ENCODE measurements at places on chromosomes 6 and 20. TPM values are rescaled to one million over a fixed set of nuclear protein-coding genes. Genes with fewer than 3 reads are reported as not detected.
A peak's percentile ranks its signal among the peaks of the same experiment; 100 is the strongest.

DNA sequence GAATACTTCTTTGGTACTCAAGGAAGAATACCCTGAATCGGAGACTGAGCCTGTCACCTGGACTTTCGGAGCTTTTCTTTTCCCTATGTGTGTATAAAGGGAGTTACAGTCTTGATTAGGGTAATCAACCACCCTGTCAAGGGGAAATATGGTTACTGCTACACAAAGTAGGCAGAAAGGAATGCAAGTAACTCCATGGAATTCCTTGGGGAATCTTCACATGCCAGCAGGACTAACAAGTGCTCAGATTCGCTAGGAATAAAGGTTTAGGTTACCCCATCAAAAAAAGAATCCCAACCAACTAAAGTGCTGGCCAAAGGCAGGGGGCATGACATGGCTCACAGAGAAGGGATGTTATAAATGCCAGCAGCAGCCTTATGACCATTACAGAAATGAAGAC, 10.4 kb downstream of the KCNS1 start:
- no peak for DNase-seq

The ILRUN gene
- total RNA-seq, result 31.6 TPM

GRCh38 chr6:71349395-71349794, 60.8 kb downstream of the OGFRL1 start:
- peak; percentile 76 for DNase-seq

The MLIP gene
- total RNA-seq, result not detected

GRCh38 chr6:106114492-106114891, 28.4 kb downstream of the PRDM1 start:
- DNase-seq, result no peak

DNA sequence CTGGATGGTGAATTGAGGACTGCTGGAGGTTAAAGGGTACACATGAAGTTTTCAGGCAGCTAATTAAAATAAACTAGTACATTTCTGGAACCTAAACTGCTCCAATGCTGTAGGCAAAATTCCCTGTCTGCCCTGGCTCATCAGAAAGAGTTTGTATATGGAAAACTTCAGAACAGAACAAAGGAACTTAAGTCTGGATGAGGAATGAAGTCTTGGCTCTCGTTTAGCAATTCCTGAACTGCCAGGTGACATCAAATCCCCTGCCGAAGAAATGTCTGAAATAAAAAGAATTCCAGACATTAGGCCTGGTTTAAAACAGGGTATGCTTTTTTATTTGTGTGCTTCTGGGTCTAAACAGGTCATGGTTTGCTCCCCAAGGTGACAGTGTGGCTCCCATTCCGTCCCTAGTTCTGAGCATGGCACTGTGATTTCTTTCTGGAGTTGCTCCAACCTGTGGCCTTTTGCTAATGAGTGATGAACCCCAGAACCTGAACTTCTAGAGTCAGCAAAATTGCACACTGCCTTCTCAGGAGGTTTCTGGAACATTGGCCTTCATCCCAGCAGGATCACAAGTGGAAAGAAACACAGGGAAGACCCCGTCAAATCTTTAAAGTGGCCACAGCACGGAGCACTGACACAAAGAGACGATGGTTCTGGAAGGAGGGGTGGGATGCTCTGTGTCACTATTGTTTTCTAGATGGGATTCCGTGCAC, 129.4 kb upstream of the NAA20 start:
- peak; percentile 54 for DNase-seq

The GRM1 gene
- under 0.01 TPM for total RNA-seq

DNA sequence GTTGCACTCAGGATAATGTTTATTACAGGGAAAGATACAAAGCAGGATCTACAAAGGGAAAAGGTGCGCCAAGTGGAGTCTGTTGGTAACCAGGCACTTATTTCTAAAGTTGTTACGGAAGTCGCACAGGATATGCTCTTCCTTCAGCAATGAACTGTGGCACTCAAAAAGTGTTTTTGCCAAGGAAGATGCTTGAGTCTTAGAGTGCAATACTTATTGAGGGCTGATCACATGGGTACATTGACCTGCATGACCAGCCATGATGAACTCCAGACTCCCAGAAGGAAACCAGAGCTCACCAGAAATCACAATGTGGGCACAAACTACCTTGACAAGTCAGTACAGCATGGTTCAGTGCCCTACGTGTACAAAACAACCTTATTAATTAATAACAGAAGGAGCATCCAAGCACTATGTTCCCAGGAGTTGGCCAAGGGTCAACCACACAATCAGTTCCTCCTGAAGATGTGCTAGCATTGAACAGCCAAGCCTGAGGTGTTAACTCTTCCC, 270.7 kb upstream of the TFAP2D start:
- DNase-seq, result no peak

GRCh38 chr6:45044510-45045252, 283.4 kb upstream of the RUNX2 start:
- DNase-seq, result peak; percentile 6

The FKBP1C gene
- total RNA-seq, result 0.33 TPM

DNA sequence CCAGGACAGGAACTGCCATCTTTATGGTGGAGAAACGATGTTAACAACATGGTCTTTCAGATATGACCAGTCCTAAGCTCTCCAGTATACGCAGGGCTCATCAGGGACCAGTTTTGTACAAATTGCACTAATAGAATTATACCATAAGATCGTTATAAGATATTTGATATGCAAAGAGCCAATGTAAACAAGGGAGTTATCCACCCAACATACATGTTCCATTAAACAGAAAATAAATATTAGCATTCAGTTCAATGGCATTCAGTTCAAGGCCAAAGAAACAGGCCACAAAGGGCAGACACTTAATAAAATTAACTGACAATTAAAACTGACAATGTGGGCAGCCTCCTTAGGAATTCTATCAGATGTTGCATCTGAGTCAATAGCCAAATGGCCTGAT, 2.6 kb downstream of the GFOD1 start:
- DNase-seq, result no peak

The RSPO3 gene
- total RNA-seq, result 7.9 TPM

DNA sequence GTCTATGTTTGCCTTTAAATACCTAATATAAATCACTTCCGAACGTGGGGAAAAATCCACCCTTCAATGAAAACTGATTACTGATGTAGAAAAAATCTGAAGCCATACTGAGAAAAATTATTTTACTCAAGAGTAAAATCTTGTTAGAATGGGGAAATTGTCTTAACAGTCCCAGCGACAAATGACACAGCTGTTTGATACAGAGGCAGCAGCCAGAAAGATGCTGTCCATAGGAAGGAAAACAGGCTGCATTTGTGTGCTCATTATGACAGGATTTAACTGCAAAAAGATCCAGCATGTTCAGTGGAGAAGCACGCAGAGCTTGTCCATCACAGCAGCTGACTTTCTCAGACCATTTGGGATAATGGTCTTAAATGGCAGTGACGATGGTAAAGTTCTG, 443.0 kb downstream of the TFAP2B start:
- DNase-seq, result no peak

GRCh38 chr6:80186082-80186481, 79.6 kb downstream of the BCKDHB start:
- DNase-seq, result no peak

DNA sequence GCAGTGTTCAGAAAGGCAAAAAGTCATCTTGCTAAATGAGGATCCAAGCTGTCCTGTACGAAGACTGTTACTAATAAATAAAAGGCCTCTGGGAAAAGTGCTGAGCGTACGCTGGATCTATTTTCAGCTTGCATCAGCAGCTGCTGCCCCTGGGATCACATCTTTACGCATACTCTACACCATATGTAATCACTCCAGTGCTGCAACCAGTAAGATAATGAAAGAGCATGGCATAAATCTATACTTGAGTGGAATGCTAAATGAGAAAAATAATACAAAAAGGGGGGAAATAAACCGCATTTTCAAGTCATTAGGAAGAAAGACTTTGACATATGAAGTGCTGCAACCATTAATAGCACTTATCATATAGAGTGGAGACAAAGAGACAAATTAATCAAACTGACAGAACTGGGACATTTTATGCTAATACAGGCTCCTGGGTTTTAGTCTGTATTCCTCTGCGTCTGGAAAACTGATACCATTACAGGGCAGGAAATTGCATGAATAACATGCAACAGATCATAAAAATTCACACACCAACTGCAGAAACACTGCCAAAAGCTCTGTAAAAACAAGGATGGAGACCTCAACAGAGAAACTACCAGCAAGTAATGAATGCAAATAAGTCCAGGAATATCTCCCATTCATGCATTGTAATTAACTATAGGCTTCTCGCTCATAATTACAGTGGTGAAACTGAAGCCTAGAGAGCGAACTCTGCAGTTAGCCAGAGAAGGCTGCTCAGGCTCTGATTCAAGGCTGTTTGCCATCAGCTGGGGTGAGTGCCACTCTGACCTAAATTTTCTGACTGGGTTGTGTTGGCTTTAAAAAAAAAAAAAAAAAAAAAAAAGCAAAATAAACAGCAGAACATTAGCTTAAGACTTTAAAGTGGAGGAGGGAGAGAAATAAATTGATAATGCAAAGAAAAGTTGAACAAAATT, 83.8 kb downstream of the GJA10 start:
- peak; percentile 37 for DNase-seq

- DNase-seq, result peak; percentile 2
These were observed 91.9 kb downstream of the RFPL4B start for GRCh38 chr6:112439010-112439409.

DNA sequence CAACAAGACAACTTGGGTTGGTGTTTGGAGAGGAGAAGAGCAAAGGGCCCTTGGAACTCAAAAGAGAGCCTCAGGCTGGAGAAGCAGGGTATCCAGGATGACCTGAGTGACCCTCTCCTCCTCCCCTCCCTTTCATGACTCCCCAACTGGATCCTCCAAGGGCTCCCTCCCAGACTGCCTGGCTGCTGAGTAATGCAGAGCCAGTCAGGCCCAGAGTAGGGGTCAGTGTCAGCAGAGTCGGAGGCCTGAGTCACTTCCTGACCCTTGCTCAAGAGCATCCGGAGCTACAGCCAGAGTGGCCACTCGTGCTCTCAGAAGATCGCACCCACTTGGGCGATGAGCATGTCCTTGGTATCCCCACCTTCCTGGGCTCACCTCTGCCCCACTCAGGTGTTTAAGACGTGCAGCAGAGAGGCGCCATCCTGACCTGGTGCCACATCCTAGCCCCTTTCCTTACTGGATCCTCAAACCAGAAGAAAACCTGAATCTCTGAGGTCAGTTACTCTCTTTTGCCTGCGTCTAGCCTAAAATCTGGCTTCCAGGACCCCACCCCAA, 2.8 kb upstream of the MAPK13 start:
- DNase-seq, result peak; percentile 82

DNA sequence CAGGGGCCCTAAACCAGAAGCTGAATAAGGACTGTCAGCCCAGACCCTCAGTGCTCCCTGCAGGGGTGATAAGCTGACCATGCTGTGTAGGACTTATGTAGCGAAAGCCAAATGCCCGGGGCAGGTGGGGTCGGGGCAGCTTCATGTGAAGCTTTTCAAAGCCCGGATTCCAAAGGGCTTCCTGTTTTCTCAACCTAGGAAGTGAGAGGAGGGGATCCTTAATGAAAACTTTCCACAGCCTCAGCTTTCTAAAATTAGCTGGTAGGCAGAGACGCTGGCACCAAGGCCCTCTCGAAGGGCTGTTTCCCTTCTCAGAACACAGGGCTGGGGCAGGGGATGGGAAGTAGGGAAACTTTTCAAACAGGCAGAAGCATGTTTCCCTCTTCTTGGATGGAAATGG, 148.9 kb downstream of the NFATC2 start:
- no peak for DNase-seq

GRCh38 chr20:38159566-38159956, 5.5 kb downstream of the TGM2 start:
- no peak for DNase-seq

- no peak for DNase-seq
These were observed 120.4 kb upstream of the RIPOR2 start for GRCh38 chr6:25056130-25056529.

GRCh38 chr20:60507087-60507694, 549.0 kb downstream of the CDH26 start:
- no peak for DNase-seq

DNA sequence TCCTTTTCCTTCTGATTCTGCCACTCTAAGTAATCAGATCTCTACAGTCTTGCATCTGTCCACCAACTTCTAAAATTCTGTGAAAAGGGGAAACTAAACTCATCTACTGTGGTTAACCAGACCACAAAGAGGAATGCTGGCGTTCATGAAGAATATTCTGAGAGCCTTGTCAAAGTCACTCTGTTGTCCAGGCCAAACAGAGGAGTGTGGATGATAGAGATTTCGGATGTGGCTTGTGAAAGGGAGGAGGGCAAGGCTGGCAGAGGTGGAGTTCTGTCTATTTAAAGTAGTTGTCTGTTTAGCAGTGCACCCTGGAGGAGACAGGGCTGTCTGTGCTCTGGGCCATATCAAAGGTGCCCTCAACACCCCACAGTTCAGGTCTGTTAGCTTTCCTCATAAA, 33.9 kb downstream of the CCN2 start:
- DNase-seq, result no peak

DNA sequence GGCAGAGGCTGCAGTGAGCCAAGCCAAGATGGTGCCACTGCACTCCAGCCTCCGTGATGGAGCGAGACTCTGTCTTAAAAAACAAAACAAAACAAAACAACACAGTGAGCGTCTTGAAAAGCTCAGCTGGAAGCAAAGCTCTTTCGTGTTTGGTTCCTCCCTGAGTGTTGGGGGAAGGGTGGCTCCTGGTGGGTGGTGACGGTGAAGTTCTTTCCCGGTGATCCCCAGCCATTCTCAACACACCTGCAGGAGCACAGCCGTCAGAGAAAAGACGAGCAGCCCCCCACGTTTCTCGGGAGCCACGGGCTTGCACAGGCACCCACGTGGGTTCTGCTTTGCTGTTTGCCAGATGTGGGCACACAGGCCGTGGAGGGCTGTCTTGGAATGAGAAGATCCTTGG, 3.2 kb downstream of the BHLHE23 start:
- no peak for DNase-seq

GRCh38 chr20:12023194-12023795, 105.6 kb downstream of the BTBD3 start:
- DNase-seq, result no peak

The C20orf204 gene
- 1.6 TPM for total RNA-seq

The EYS gene
- total RNA-seq, result 0.09 TPM

The GHRH gene
- total RNA-seq, result not detected

- no peak for DNase-seq
These were observed 876 bp upstream of the DSP start for GRCh38 chr6:7540595-7540994.

- no peak for DNase-seq
These were observed 77.2 kb upstream of the BHLHE23 start for GRCh38 chr20:63083831-63084562.

The CGA gene
- not detected for total RNA-seq

The TFB1M gene
- total RNA-seq, result 22.6 TPM

DNA sequence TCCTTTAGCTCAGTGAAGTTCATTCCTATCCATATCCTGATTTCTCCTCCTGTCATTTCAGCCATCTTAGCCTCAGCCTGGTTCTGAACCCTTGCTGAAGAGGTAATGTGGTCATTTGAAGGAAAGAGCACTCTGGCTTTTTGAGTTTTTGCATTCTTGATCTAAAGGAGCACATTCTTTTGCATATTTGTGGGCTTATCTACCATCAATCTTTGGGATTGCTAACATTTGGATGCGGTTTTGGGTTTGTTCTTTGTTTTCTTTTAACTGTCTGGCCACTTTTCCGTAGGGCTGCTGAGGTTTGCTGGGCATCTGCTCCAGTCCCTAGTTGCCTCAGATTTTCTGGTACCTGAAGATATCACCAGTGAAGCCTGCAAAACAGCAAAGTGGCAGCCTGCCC, 238.3 kb downstream of the EPM2A start:
- DNase-seq, result no peak

Measured in fibroblast of the aortic adventitia (primary cell).